Kidney (tissue), 22 donors: ENCODE measurements at places on chromosomes 5 and 9. TPM values are rescaled to one million over a fixed set of nuclear protein-coding genes. Genes with fewer than 3 reads are reported as not detected.

DNA sequence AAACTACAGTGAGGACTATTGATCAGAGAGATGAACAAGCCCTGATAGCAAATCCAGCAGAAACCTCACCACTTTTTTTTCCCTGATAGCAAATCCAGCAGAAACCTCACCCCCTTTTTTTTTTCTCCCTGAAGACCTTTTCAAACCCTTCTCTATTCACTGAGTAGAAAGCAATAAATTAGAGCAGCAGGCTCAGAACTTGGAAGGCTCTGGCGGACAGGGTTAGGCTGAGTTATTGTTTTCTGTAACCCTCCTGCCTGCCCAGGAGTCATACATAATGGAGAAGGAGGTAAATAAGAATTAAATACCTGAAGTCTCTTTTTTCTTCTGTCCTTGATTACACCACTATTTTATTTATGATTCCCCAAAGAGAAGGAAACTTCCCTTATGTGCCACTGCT, 136.3 kb upstream of the SNX2 start:
- DNase-seq, result no peak

LCN9 gene
- not detected for polyA plus RNA-seq

DNA sequence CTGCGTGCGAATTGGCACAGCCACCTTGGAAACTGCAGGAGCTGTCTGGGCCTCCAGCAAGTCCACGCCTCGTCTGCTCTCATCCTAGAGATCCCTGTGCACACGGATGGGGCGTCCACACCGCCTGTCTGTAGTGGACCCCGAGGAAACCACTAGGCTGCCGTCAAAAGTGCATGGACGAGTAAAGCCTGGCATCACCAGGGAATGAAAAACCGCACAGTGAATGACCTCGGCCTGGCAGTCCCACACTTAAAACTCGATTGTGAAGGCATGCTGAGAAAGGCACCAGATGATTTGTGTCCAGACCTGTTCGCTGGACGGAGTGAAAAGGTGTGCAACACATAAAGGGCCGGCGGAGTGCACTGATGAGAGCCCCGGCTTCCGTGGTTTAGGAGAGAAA, 50.8 kb downstream of the MRPL36 start:
- DNase-seq, result no peak

DNA sequence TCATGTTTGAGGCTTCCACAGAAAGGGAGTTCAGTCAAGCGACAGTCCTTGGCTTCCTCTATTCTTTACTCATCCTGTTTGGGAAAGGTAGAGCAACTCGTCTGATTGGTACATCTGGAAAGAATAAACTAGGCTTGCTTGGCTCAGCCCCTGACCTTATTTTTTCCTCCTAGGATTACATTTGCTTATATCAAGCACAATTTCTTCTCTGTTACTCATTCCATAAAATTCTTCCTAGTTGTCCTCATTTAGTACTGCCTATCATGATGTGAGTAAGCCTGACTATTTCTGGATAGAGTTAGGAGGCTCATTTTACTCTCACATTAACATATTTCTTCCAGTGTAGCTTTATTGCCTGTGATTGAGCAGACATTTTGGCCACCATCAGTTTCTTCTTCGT, 10.9 kb upstream of the CARNMT1 start:
- DNase-seq, result no peak

GRCh38 chr9:133125941-133126696, 5.1 kb upstream of the RALGDS start:
- DNase-seq, result peak; percentile 80

RNF38 gene
- 10.7 TPM for polyA plus RNA-seq

GRCh38 chr5:154200221-154200620, 9.7 kb downstream of the GALNT10 start:
- DNase-seq, result no peak

- no peak for DNase-seq
These were observed 17.8 kb upstream of the PANK3 start for GRCh38 chr5:168596927-168597326.

- no peak for DNase-seq
These were observed 5.0 kb downstream of the RELL2 start for GRCh38 chr5:141641634-141642267.

GRCh38 chr5:138754699-138755057, 1.5 kb downstream of the CTNNA1 start:
- DNase-seq, result no peak

ZDHHC11B gene
- 4.4 TPM for polyA plus RNA-seq

DNA sequence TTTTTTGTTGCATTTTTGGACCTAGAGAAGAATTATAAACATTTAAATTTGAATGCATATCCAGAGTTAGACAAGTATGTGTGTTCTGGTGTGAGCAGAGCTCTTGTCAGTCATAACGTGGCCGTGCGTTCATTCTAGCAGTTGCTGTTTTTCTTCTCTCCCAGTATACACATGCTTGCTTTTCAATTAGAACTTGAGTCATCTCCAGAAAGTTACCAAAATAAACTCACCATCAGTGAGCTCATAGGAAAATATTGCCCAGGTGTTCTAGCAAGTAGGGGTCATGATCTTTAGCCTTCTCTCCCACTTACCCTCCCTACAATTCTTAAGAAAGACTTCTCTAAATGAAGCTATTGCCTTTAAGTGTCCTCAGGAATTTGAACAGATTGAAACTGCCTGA, 247.5 kb upstream of the TUT7 start:
- peak; percentile 12 for DNase-seq

GRCh38 chr9:93960971-93961841, 6.1 kb upstream of the BARX1 start:
- DNase-seq, result no peak

TPPP gene
- 5.8 TPM for polyA plus RNA-seq

DNA sequence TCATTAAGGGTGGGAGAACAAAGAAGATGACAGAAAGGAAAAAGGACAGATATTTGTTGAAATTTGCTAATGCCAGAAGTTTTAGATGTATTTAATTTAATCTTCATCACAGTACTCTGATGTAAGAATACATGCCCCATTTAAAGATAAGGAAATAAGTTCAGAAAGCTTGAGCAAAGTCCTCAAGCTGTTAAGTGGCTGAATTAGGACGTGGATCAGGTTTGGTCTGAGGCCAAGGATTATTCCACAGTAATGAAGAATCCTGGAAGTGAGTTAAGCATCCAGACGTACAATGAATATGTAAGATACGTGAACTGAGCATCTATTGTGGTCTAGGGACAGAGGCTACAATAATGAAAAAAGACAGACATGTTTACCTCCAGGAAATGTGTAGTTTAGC, 671.3 kb downstream of the PRELID2 start:
- DNase-seq, result no peak

DNA sequence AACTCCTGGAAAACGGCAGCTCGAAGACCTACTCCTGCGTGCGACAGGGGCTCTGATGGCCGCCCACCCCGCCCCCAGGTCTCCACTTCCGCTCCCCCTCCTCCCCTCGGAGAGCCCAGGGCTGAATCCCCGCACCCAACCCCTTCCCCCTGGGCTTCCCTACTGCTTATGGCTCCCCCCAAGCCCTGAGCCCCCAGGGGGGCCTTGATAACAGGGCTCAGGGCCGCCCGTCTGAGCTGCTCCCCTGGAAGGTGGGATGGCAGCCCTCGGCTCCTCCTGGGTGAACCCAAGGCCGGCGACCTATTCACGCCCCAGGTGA, 30.4 kb downstream of the GLT6D1 start:
- no peak for DNase-seq

DNA sequence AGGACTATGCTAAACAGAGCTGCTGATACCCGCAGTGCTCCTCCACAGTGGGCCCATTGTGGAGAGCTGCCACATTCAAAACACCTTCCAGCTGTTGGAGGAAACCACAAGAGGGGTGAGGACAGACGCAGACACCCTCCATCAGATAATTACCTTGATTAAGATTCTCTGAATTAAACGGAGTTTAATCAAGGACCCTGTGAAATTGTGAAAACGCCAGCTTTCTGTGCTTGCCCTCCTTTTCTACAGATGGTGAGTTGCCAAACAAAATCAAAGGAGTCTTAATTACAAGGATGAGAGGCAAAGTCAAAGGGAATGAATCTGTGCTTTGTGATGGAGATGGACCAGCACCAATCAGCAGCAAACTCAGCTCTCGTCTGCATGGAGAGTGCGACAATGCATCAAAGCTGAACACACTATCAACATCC, 596.1 kb downstream of the ELAVL2 start:
- DNase-seq, result no peak

GPR151 gene
- not detected for polyA plus RNA-seq

- DNase-seq, result no peak
These were observed 179.5 kb downstream of the KIF4B start for GRCh38 chr5:155193029-155193428.

GRCh38 chr5:81755320-81755719, 4.4 kb upstream of the SSBP2 start:
- DNase-seq, result peak; percentile 33

- peak; percentile 86 for DNase-seq
These were observed 2.9 kb upstream of the SLC4A9 start for GRCh38 chr5:140356853-140357725.

DNA sequence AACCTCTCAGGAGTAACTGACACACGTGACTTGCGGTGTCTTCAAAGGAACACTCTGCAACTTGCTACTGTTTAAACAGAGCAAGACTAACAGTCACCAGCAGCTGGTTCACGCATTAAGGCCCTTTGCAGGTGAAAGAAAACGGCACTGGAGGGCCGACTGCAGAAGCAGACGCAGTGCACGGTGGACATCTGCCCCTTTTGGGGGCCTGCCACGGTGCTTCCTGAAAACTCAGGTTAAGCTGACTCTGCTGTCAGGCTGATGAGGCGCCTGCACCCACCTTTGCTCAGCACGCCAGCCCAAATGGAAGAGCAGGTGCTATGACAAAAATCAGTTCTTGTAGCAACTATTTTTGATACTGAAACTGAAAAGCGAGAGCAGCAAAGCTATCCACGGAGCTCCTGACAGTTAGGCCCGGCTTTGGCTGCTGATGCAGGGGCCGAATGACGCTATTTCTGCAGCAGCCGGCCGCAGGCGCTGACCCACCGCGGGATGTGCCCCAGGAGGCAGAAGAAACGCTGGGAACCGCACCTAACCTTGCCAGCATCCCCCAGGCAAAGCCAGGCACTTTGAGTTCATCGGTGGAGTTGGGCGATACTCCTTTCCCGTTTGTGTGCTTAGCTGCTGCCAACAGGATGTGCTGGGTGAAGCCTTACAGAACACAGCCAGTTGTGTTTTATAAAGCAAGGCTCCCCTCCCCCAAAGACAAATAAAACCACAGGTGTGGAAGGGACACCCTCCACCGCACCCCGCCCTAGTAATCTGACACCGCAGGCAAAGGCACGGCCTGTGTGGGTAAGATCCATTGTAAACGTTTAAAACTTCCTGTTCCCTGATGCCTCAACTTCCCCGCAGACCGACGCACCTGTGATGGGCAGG, 21.1 kb upstream of the TERT start:
- DNase-seq, result peak; percentile 84

- peak; percentile 88 for DNase-seq
These were observed 38.0 kb downstream of the ADAMTS16 start for GRCh38 chr5:5178136-5178535.

- DNase-seq, result no peak
These were observed 25.9 kb downstream of the CSF1R start for GRCh38 chr5:150060471-150060870.

DNA sequence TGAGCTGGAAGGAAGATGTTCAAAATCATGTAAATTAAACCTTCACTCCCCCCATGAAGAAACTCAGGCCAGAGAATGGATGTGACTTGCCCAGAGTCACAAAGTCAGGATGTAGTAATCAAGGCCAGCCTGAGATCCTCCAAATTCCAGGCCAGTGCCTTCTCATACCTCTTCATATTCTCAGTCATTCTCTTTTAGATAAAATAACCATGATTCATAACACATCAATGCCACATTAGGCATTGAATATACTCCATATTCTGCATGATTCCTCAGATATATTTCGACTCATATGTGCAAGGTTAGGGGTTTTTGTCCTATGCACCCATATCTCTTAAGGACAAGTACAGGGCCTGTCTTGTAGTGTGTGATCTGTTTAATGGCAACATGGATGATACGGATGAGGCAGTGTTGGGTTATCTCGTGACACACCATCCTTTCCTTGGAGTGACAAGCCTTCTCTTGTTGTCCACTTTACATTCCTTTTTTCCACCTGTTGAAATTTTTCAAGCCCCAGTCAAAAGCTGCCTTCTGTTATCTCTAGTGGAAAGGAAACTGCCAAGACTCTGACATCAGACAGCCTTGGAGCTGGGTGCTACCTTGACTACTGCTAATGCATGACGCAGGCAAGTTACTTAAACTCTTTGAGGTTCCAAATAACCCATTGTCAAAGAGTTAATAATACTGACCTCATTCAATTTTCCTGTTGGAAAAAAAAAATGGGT, 227.5 kb upstream of the NR4A3 start:
- no peak for DNase-seq

- no peak for DNase-seq
These were observed 73.0 kb downstream of the MRPS27 start for GRCh38 chr5:72246954-72247442.

- no peak for DNase-seq
These were observed 21.0 kb downstream of the TENT4A start for GRCh38 chr5:6734243-6734700.

GRCh38 chr5:34826347-34826746, 12.6 kb upstream of the TTC23L start:
- no peak for DNase-seq

GLRA1 gene
- not detected for polyA plus RNA-seq

GRCh38 chr9:79742110-79742721, 170.5 kb downstream of the TLE4 start:
- no peak for DNase-seq

DNA sequence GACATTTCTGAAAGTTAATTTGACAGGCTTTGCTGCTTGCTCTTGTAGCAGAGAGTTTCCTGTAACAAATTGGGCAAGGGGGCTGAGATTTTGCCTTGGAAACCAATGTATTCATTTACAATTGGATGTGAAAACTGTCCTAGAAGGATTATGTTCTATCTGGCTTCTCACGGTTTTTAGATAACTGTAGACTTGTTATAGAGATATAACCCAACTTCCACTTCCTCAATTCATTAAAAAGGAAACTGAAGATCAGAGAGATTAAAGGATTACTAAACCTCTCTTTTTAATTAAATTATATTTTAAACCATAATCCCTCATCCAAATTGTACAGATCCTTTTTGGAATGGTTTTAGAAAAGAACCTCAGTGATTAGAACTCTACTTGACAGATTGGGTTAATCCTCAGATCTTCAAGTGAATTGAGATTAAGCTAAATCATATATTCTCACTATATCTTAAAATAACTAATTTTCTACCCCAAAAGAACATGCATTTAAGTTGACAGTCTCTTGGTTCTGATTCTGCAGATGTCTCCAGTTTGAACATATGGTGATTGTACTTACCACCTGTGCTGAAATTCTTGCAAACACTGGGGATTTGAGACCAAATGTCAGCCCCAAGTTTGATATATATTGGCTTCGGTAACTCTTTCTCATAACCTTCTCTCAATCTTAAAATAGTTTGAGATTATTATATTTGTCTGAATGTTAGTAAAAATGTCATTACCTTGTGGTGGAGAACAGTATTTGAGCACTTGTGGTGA, 130.1 kb upstream of the C9orf72 start:
- DNase-seq, result no peak

DNA sequence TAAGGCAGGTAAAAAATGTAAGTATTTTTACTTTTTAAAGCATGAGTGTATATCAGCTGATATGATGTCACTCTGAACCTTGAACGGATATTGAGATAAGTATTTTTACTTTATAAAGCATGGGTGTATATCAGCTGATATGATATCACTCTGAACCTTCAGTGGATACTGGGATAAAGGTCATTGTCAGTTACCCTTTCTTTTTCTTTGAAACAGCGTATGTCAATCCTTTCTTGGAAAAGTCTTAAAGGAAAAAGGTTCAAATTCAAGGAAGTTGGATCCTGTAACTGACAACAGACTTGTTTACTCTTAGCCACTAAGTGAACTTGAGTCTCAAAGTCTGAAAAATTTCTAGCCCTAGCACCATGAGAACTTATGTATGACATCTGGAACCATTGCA, 61.7 kb upstream of the IFNK start:
- DNase-seq, result no peak
